ENCODE measurements at places on chromosomes 12 and 14.

DNA sequence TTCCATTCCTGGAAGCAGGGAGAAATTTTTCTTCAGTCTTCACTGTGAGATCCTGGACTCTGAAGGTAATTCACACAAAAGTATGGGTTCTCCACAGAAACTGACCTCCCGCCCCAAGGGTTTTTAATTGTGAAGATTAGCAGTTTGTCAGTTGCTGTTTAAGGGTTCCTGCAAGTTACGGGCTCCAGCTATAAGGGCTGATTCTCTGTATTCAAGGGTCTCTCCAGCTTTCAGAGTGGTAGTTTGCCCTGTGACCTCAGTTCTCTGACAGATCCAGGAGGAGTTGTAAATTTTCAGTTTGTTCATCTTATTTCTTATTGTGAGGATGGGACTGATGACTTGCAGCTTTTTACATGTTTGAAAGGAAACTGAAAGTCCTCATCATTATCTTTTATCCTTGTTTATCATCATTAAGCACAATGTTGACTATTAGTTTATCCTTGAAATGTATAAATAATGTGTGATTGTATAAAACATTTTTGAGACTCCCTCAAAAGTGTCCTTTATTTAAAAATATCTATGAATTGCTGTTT, 110.9 kb downstream of the SCAF11 start:
- no peak for DNase-seq

GRCh38 chr12:130384234-130384633, 46.5 kb downstream of the PIWIL1 start:
- no peak for DNase-seq

GRCh38 chr12:46942579-46942978, 116.8 kb upstream of the SLC38A4 start:
- DNase-seq = no peak

DNA sequence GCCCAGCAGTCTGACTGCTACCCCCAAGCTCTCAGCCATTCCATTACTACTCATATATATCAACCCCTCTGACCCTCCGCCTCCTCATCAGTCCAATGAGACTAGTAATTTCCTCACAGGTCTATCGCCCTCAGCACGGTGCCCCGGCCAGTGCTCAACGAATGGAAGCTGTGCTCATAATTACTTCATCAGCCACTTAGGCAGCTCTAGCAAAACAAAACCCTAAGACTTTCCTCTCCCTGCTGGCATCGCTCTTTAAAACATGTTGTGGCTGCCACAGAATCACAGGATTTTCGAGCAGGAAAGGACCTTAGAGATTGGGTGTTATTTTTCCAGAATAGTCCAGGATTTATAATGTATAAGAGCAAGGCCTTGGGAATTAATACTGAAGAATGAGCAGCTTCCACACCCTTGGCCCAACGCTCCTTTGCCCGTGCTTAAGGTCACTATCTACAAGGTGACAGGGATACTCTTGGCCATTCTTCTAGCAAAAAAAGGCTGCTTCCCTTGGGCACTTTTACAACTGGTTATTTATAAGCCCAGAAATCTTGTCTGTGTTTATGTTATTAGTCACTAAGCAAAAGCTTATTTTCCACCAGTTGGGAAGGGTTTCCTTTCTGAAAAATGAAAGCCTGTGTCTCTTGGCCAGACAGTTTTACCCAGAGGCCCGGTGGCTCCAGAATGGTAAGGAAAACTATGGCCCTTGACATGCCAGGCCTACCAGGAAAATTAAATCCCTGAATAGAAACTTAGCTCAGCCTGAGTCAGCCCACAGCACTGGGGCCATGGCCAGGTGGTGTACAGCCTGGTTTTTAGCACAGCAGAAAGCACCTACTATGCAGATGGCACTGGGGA, 47.9 kb downstream of the NUAK1 start:
- no peak for DNase-seq

GRCh38 chr12:83664650-83665049, 977.9 kb downstream of the TMTC2 start:
- no peak for DNase-seq

DNA sequence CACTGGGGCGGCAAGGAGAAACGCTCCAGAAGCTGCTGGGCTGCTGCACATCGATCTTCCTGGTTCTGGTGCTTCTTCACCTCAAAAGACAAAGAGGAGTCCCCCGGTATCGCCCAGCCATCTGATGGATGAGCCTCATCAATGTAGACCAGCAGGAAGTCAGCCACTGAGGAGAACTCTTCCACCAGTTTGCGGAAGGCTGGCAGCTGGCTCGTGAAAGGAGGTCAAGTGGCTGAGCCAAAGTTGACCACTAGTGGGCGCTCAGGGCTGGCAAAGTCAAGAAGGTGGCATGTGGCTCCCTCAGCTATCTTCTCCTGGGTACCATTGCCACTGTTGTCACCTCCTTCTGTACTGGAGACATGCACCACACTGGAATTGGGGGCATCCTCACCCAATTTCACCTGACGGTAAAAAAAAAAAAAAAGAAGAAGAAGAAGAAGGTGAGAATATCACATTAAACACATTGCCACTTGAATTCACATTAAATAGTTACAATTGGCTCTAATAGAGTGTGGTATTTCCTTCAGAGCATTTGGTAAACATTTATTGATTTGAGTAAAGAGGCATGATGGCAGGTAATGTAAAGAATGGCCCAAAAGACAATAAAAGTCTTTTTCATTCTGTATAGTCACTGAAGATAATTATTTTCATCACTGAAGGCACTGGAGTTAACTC, 8.3 kb downstream of the DIO2 start:
- DNase-seq = no peak

DNA sequence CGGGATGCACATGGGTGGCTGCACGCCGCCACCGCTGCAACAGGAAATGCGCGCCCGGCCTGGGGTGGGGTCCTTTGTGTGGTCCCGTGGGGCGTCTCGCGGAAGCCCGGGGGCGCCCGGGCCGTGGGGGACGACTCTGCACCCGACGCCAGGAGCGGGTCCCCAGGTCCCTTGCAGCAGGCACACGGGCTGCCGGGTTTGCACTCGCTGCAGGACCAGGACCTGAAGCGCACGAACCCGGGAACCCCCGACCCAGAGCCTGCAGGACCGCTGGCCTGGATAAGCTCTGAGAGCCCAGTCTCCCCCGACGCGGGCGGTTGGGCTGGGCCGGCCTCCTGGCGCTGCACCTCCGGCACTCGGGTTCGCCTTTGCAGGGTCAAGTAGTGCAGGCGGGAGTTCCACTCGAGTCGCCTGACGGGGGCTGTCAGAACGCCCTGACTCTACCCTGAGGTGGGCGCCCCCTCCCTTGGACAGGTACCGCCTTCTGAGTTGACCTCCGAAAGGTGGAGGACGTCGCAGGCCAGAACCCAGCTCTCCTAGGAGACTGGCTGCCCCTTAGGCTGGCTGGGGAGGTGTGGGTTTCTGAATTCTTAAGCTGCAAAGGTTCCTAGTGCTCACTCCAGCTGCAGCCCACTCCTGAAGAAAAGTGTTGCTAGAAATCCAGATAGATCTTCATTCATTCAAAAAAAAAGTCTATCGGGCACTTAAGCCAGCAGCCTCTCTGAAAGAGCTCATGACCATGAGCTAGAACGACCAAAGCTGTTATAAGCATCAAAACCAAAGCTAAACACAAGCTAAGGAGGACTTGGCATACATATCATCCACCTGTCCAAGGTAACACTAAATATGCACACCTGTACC, 68.0 kb downstream of the RNF34 start:
- no peak for DNase-seq

- peak; percentile 23 for DNase-seq
These were observed 59.6 kb downstream of the ZFP36L1 start for GRCh38 chr14:68733086-68733914.

DNA sequence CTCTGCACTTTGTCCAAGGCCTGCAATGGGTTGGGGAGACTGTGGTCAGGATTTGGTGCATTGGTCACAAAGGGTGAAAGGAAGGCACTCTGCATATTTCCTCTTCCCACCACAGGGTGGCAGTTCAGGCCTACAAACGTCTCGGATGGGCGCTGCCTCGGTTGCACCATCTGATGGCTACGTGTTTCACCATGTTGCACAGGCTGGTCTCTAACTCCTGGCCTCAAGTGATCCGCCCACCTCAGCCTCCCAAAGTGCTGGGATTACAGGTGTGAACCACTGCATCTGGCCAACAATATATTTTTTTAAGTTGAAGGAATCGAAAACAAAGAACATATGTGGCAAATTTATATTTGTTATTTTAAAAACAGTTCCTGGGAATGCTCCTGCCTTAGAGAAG, 35.1 kb downstream of the TMBIM6 start:
- peak; percentile 49 for DNase-seq

DNA sequence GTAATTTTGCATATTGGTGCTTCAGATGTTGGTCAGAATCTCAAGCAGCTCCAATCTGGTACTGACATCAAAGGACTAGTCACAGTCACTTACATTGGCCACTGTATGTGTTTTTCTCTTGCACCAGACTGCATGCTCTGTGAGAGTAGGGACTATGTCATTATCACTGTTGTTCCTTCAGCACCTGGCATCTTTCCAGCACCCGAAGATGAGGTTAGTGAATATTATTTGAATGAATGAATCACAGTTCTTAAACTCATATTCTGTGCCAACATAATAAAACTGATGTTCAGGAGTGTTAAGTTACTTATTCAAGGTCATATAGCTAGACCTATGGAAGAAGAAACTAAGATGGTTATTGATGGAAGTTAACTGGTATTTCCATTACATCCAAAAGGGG, 204.5 kb upstream of the TBX3 start:
- DNase-seq = no peak

- no peak for DNase-seq
These were observed 25.0 kb downstream of the SNX6 start for GRCh38 chr14:34604995-34605394.

DNA sequence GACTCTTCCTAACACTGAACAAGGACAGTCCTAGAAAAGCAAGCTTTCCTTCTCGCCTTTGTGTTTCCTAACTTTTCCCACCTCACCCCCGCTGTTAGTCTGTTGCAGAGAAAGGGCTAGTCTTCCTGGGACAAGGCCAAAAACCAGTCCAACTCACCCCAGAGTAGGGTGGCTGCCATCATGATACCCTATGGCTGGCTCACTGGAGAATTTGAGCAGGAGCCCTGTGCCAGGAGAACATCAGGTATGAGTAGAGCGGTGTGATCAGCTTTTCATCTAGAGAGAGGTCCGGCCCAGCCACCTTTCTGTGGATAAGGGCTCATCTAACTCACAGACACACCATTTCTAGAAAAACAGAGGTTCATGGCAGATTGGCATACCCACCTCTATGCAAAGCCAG, 16.7 kb upstream of the ZFP36L1 start:
- DNase-seq = no peak

DNA sequence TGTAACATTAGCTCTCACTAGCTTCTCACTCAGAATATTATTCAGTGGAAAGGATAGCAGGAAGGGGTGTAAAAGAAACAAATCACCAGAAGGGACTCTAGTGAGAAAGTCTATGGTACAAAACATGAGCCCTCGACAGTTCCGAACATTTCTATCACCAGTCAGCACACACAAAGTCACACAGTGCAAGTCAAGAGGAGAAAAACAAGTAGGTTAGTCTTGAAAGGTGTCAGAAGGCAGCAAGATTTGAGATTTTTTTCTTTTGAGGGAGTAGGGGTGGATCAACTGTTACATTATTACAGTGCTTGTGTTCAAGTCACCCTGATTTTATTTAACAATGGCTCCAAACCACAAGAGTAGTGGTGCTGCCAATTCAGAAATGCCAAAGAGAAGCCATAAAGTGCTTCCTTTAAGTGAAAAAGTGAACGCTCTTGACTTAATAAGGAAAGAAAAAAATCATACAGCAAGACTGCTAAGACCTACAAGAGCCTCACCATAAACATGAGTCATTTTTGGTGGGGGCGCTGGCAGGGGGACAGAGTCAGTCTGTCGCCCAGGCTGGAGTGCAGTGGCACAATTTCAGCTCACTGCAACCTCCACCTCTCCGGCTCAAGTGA, 42.3 kb downstream of the GNS start:
- DNase-seq = no peak

DNA sequence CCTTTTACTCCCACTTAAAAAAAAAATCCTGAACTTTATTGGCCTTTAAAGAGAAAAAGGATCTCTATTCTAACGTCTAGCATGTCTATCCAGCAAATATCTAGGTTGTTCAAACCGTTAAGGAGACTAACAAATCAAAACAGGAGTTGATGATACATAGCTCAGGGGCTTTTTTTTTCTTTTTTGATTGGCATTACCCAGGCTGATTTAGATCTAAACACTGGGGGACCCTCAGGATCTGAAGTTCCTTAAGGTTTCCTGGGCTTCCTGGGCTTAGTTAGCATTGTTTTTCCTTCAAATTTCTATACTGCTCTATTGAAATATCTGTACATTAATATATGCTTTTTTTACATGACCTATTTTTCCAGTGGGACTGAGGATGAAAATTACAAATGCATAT, 42.3 kb downstream of the EFCAB11 start:
- no peak for DNase-seq

DNA sequence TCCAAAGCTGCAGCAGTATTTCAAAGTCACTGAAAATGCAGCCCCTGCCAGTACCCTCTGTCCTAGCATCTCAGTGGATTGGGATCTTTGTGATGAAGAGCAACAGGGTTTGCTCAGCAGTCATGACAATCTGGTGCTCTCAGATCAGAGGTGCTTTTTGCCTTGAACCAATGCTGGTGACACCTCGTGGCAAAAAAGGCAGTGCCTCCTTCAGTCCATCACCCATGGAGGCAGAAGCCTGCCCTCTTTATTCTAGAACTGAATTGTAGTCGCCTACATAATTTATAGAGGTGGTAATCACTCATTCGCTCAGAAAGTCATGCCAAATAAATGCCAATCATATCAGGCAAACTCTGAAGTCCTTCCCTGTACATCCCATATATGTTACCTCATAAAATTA, 126.0 kb upstream of the VRK1 start:
- no peak for DNase-seq

- DNase-seq = no peak
These were observed 31.0 kb upstream of the BBS10 start for GRCh38 chr12:76379261-76379660.

DNA sequence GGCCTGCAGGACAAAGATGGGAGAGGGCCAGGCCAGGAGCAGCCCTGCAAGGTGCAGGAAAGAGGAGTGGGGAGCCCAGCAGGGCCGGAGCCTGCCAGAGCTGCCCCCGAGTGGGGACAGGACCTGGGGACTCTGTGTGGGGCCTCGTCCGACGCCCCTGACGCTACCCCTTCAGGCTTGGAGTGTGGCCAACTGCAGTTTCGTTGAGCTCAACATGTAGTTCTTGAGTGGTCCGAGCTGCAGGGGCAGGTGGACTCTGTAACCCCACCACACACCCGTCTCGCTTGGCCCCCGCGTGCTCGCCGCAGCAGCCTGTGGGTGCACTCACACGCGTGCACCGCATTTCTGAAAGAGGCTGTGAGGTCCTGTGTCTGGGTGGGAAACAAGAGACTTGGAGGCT, 2.0 kb downstream of the ASPG start:
- DNase-seq = no peak

DNA sequence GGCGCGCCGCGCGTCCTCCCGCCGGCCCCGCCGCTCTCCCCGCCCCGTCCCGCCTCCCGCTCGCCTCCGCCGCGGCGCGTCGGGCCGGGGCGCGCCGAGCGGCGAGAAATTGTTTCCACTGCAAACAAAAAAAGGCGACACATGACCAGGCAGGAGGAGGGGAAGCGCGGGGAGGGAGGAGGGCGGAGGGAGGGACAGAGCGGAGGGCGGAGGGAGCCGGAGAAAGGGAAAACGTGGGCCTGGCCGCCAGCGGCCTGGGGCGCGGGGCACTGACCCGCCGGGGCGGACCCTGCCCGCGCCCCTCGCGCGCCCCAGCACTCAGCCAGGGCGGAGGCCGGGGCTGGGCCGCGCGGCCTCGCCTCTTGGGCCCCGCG, at the start of gene FOXN3:
Gene FOXN3, minus strand, starts transcription at position 143 of the 374 bp plus-strand sequence. CDS start 4,757 bp downstream, outside the sequence.
- peak; percentile 94 for DNase-seq
